ENCODE measurements at places on chromosomes 2 and 18.
A peak's percentile ranks its signal among the peaks of the same experiment; 100 is the strongest.

- peak; percentile 40 for DNase-seq
Observed at GRCh38 chr18:8298186-8298585, 311.1 kb upstream of the RAB12 start.

DNA sequence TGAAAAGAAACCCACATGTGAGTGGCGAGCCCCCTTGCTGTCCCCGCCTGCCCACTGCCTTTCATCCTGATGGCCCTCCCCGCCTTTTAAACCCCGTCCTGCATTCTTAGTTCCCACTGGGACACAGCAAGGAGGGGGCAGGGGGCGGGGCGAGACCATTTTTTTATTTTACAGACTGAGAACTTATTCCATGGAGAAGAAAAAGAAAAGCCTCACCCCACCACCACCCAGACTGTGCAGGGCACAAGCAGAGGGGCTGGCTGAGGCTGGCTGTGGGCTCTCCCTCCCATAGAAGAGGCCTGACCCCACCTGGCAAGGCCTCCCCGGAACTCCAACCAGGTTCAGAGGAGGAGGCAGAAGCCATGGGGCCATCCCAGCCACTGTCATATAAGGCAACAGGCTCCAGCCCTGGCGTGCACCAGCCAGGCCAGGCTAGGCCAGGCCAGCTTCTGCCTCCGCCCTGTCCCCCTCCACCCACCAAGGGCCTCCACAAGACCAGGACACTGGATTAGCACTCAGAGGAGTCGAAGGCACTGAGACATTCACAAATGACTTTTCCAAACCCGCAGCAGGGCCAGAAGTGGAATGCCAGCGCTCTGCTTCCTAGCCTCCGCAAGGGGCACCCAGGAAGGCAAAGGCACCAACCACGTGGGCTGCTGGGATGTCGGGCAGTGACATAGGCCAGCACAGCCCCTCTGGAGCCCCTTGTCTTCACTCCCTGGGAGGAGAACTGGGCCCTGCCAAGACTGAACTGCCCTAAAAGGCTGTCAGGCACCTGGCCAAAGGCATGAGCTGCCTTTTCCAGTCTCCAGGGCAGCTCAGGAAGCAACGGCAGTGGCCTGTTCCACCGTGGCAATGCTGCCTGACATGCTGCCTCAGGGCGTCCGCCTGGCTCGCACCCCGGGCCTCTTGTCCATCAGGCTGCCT lies 37.5 kb upstream of the SEMA4C start:
- peak; percentile 89 for DNase-seq

GRCh38 chr2:172730411-172730810 lies 5.2 kb upstream of the RAPGEF4 start:
- DNase-seq, result no peak

GRCh38 chr2:162233197-162233596 lies 10.0 kb downstream of the FAP start:
- peak; percentile 59 for DNase-seq

- DNase-seq, result no peak
Observed at GRCh38 chr2:9018534-9018933, 15.1 kb upstream of the MBOAT2 start.

GRCh38 chr2:232437195-232437571 lies 18.8 kb upstream of the ALPI start:
- no peak for DNase-seq

DNA sequence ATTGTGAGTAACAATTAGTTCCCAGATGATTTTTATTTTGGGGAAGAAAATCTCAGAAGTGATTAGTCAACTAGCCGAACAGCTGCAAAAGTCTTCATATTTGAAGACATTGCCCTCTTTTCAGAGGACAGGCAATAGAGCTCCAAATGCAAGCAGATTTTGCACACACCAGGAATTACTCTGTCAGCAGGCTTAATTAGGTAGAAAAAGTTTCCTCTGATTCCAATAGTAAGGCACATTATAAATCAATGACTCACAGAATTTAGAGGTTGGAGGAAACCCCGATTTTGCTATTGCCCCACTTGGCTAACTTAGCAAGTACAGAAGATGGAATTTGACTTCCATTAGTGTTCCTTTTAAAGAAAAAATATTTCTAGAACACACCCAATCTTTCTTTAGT lies 30.7 kb upstream of the SCN1A start:
- no peak for DNase-seq

- DNase-seq, result peak; percentile 24
Observed at GRCh38 chr18:24112874-24113615, 25.8 kb upstream of the CABYR start.

DNA sequence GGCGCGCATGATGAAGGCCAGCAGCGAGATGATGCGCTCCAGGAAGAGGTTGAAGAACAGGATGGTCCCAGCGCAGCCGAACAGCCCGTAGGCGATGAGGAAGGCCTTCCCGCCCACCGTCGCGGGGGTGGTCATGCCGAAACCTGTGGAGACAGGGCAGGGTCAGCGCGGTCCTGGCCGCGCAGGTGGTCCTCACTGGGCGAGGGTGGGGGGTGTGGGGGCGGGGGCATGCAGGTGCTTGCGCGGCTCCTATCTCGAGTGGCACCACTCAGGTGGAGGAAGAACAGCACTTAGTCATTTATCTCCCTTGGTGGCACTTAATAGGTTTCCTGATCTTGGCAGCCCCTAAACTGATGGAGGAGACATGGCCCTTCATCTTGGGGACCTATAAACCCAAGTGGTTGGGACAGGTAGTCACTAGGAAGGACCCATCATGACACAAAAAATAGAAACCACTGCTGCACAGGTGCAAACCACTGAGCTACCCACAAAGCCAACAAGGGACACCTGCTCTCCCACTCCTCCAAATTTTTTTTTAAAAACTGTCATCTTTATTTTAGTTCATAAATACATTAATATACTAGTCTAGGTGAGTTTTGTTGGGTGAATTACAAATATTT lies 118.8 kb downstream of the MSH2 start:
- DNase-seq, result no peak

DNA sequence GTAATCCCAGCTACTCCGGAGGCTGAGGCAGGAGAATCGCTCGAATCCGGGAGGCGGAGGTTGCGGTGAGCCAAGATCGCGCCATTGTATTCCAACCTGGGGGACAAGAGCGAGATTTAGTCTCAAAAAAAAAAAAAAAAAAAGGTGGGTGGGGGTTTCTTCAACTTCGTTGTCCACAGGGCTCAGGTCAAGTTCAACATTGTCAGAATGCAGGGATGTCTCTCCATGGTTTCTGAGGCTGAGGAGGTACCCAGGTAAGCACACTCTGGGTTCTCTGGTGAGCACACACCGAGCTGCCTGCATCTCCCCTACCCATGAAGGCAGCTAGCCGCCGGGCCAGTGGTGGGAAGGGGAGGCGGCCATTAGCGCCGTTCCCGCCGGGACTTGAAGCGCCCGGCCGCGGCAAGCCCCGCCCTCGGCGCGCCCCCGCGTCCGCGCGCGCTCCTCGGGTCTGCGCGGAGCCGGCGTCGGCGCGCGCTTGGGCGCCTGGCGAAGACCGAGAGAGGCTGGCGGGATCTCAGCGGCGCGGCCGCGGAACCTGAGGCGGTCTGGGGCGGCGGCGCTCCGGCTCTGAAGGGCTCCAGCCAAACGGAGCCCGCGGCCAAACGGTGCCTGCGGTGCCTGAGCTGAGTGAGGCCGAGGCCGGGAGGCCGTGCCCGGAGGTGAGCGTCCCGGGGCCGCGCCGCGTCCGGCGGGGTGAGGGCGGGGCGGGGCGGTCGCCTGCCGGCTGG lies at the start of gene UBXN2A:
Gene UBXN2A, plus strand, starts transcription at position 477 of the 731 bp plus-strand sequence. CDS start 17,852 bp downstream, outside the sequence.
- peak; percentile 85 for DNase-seq

DNA sequence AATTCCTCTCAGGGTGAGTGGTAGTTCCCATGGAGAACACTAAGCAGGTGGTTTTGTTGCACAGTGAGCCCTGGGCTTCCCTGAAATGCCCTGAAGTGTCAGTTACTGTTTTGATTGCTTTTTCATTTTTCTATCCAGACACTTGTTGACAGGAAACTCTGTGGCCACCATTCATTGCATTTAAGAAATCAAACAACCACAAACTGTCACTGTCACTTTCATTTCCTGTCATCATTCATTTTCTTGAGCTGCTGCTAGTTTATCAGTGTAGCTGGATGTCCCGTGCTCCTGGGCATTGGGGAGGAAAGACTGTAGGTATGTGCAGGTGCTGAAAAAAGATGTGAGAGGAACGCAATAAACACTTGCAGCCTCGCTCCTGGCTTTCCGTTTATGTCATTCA lies 891.6 kb upstream of the ZEB2 start:
- DNase-seq, result no peak

- DNase-seq, result no peak
Observed at GRCh38 chr2:144407262-144407661, 112.7 kb downstream of the ZEB2 start.

DNA sequence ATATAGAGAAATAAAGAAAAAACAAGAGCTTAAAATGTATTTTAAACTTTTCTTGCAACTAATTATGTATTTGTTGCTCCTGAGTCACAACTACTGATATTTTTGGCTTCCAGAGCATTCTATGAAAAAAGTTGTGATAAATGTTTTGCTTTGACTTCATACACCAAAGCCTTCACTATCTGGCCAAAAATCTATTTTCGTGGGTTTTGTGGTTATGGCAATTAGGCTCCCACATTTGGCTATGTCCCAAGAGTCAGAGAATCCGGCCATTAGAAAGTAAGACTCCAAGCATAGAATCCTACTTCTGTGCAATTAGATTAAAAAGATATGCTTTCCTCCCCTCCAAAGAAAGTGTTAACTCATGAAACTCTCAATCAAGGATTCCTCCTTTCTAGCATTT lies 1456.1 kb upstream of the ACVR2A start:
- DNase-seq, result peak; percentile 49

- DNase-seq, result no peak
Observed at GRCh38 chr2:1784087-1784486, 39.8 kb upstream of the PXDN start.

DNA sequence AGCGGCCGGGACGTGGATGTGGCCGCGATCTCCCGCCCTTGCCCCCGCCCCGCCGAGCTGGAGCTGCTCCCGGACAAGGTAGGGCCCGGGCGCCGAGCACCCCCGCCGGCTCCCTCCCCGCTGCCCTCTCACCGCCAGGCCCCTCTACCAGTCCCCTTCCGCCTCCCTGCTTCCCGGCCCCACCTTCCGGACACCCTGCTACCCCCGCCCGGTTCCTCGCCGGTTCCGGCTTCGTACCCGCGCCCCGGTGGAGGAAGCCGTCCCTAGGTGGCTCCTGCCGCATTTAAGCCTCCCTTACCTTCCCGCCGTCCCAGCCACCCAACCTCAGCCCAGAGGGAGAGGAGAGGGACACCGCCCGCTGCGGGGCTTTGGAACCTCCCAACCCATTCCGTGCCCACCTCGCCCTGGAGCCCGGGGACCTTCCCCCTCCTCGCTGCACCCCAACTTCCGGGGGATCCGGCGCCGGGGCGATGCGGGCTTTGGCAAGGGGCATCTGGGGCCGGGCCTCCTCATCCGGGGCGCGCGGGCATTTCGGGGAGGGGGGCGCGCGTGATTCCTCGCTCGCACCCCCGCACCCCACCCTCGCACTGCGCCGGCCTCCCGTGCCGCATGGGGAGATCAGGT lies 475 bp downstream of the B3GNT2 start:
- DNase-seq, result no peak

GRCh38 chr2:84925336-84925723 lies 19.9 kb downstream of the TMSB10 start:
- no peak for DNase-seq

DNA sequence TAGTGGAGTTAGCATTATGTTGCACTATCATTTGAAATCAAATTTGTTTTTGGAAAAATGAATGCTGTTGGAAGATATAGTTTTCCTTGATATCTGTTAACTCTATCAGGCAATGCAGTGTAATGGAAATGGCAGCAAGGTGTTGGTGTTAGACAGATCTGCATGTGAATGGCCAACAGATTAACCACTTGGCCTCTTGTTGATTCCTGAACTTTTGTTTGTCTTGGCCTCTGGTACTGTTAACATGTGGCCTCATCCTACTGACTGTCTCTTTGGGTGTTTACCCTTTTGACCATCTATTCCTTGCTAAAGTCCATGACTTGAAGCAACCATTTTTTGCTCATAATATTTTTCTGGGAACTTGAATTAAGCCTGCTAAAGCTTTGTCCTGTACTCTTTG lies 110.2 kb upstream of the CDH2 start:
- no peak for DNase-seq

- DNase-seq, result no peak
Observed at GRCh38 chr2:147923846-147924245, 79.0 kb downstream of the ACVR2A start.

GRCh38 chr2:8505311-8505920 lies 176.4 kb upstream of the ID2 start:
- DNase-seq, result no peak

- DNase-seq, result no peak
Observed at GRCh38 chr2:8615252-8615575, 66.6 kb upstream of the ID2 start.

- no peak for DNase-seq
Observed at GRCh38 chr2:174613531-174613930, 15.9 kb upstream of the WIPF1 start.

GRCh38 chr2:108351889-108352288 lies 25.9 kb upstream of the SULT1C4 start:
- peak; percentile 32 for DNase-seq

- DNase-seq, result no peak
Observed at GRCh38 chr2:213288913-213289700, 4.8 kb downstream of the SPAG16 start.

DNA sequence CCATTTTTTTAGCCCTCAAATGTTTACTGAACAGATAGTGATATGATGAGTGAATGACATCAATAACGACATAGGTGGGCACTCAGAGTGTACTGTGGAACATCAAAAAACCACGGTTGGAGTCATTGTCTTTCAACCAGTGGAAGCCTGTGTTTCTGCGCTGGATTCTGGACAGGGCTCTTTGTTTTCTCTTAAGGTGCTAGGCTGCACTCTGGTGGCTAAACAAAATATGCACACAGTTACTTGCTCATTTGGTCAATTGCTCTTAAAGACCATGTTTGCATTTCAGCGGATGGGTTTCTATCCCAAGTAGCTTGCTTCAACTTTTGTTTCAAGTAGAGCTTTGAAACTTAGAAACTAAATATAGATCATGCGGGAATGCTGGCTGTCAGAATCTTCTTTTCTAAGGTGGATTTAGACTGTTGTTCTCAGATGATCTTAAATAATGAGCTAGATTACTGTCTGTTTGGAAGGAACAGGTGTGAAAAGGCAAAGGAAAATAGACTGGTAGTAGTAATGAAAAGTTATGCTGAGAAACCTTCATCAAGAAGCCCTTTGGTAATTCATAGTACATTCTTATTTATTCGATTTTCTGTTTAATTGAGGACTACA lies 48.5 kb upstream of the LYPD6B start:
- peak; percentile 73 for DNase-seq

DNA sequence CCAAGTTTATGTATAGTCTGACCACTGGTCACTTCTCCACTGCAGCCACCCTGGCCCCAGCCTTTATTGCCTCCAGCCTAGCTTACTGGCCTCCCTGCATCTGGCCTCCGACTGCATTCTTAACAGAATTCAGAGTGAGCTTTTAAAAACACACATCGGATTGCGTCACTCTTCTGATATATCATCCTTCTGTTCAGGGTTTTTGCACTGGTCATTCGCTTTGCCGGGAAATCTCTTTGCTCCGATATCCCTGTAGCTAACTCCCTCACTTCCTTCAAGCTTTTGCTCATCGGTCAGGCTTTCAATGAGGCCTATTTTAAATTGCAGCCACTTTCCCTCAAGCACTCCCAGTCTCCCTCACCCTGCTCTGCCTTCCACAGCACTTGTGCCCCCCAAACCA lies 101.6 kb upstream of the DLX2 start:
- no peak for DNase-seq

- peak; percentile 88 for DNase-seq
Observed at GRCh38 chr2:223760838-223761502, 76.4 kb downstream of the AP1S3 start.

Data from fibroblast of skin of back (primary cell).